Fibroblast of the aortic adventitia (primary cell): ENCODE measurements at places on chromosomes 7 and 10. TPM values are rescaled to one million over a fixed set of nuclear protein-coding genes. Genes with fewer than 3 reads are reported as not detected.

The CHAT gene
- total RNA-seq, result not detected in 2 replicates

The XRCC2 gene
- total RNA-seq, result 1.1 and 8.1 TPM in 2 replicates

The FAM180A gene
- 2.5 and 71.0 TPM in 2 replicates for total RNA-seq

The MMRN2 gene
- 5.1 and 5.4 TPM in 2 replicates for total RNA-seq

The TBX20 gene
- 2.0 and 6.4 TPM in 2 replicates for total RNA-seq

The TAS2R41 gene
- 0.09 TPM in 1 of 2 replicates, not detected in the other for total RNA-seq

The BLNK gene
- not detected in 2 replicates for total RNA-seq

The TRIM73 gene
- total RNA-seq, result 0.18 and 1.6 TPM in 2 replicates

The TPK1 gene
- total RNA-seq, result 6.5 and 7.6 TPM in 2 replicates

The MUC12 gene
- total RNA-seq, result not detected in 2 replicates

The CISD1 gene
- total RNA-seq, result 63.8 and 82.9 TPM in 2 replicates

The SPDYE9 gene
- total RNA-seq, result 0.08 TPM in 1 of 2 replicates, not detected in the other

The UBE2H gene
- 59.5 and 71.6 TPM in 2 replicates for total RNA-seq

The DBNL gene
- 73.0 and 110 TPM in 2 replicates for total RNA-seq

The PSD gene
- 0.18 and 1.3 TPM in 2 replicates for total RNA-seq

The HMX2 gene
- not detected in 2 replicates for total RNA-seq

The SORBS1 gene
- 0.36 and 0.74 TPM in 2 replicates for total RNA-seq

The AOC1 gene
- total RNA-seq, result not detected in 2 replicates

The CALHM3 gene
- not detected in 2 replicates for total RNA-seq

The GRID2IP gene
- total RNA-seq, result not detected in 2 replicates

The AQP1 gene
- total RNA-seq, result 2.8 and 4.5 TPM in 2 replicates

The TWIST1 gene
- total RNA-seq, result 28.7 and 33.2 TPM in 2 replicates
